ENCODE measurements at places on chromosomes 7 and 10.

DNA sequence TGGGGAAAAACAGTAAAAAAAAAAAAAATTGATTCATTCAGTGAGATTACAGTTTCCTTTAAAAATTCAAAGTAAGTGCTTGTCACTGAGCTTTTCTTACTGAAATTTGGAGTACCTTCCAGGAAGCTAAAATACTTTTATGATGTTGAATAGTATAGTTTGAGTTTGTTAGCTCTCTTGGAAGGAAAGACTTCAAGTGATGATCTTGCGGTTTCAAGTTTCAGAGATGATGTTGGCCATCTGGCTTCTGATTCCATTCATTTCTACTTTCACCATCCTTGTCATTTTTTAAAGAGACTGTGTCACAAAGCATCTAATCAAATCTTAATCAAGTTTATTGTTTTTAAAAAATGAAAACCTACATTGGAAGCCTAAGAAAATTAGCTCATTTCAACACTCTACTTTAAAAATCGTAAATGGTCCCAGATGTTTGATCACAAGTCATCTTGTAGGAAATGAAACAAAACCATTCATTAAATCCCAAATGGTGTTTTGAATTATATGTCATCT lies 4.9 kb upstream of the HERPUD2 start:
- DNase-seq = no peak

- no peak for DNase-seq
Measured at GRCh38 chr7:17556247-17556956, 257.9 kb downstream of the AHR start.

- no peak for DNase-seq
Measured at GRCh38 chr7:4814433-4814832, 39.0 kb downstream of the AP5Z1 start.

DNA sequence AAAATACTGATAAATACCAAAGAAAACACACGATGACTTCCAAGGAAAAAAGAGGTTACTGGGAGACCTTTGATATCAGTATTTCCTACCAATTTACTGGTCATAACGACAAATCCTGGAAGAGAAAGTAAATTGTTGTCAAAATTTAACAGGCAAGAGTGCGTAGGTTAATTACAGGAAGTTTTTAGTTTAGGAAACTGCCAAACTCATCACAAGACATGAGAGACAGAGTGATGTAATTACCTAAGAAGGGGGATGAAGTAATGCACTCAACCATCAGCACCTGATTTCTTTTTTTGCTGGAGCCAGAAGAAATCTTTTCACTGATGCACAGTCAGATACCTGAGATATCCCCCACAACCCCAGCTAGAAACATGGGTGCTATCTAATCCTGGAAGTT lies 16.8 kb downstream of the MACC1 start:
- no peak for DNase-seq

- DNase-seq = peak; percentile 87
Measured at GRCh38 chr7:100680576-100681271, 7.2 kb downstream of the GNB2 start.

DNA sequence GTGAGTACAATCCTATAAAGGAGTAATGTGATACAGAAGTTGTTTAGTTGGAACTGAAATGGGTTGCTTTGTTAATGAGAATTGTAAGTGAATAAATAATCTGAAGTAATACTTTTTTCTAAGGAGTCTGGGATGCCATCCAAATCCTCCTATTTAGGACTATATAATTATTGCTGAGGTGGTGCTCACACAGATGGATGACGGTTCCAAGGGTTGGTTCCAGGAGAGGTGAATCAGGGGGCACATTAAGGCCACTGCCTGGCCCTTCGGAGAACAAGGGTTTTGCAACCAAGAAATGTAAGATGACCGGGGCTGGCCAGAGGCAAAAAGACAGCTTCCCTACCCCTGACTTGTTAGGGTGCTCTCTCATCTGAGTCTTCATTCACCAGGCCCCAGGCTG lies 352.7 kb downstream of the PHTF2 start:
- DNase-seq = no peak

GRCh38 chr10:130038019-130038555 lies 72.5 kb downstream of the C10orf143 start:
- no peak for DNase-seq

DNA sequence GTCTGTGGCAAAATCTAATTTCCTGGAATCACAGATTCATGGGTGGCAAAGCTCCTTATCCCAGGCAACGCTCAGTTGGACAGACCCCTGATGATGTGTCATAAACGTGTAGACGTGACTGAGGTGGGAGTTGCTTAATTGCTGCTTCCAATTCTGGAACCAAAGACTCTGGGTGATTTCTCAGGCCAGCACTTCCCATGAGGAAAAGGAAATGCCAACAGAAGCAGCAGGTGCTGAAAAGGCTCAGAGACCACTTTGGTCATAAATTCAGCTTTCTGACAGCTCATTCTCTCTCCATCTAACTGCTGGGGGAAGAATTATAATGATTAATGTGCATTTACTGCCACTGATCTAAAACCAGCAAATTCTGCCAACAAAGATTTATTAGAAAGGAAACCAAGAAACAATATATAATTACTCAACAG lies 88.7 kb downstream of the OSBPL3 start:
- no peak for DNase-seq

- DNase-seq = no peak
Measured at GRCh38 chr7:27277628-27278027, 35.0 kb downstream of the EVX1 start.

GRCh38 chr7:156604836-156605695 lies 35.5 kb upstream of the RNF32 start:
- DNase-seq = peak; percentile 65
